AG20443 (cell line): ENCODE measurements at places on chromosomes 5 and 9.

DNA sequence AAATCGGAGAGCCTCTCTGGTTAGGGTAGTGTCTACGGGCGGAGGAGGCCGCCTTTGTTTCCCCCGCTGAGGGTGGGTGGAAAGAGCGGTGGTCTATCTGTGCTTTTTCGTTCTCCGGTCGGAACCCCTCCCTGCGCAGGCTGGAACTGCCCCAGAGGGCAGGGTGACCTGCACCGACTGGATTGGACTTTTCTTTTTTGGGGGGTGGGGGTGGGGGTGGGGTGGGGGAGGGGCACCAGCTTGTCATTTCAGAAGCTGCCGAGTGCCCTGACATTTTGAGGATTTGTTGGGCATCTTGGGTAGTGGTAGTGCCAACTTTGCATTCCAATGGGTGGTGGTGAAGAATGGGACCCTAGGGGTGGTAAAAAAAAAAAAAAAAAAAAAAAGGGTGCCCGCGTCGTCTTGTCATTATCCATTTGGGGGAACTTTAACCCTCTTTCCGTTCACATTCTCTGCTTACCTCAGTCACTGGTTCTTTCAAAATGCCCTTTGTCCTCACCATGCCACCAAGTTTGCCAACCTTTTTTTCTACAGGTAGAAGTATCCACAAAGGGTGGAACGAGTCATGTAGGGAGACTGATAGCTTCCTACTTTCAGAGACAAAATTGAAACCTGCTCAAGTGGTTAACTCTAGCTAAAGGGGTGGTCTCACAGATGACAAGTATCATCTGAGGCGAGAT is 1.3 kb downstream of the UBE2R2 start:
- DNase-seq, result no peak

DNA sequence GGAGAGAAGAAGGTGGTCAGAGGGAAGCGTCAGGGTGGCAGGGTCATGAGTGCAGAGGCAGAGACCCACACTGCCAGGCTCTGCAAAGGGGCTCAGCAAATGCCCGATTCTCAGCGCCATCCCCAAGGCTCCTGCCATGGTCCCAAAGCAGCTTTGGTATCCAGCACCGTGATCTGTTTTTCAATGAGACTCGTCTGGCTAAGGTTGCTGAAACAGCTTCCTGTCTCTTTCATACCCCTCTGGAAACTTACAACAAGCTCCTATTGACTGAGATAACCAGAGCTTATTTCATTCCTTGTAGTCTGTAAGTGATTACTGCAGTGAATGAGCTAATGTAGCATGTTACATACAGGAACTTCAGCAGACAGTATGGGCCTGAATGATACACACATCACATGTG is 568.6 kb upstream of the DAP start:
- no peak for DNase-seq

DNA sequence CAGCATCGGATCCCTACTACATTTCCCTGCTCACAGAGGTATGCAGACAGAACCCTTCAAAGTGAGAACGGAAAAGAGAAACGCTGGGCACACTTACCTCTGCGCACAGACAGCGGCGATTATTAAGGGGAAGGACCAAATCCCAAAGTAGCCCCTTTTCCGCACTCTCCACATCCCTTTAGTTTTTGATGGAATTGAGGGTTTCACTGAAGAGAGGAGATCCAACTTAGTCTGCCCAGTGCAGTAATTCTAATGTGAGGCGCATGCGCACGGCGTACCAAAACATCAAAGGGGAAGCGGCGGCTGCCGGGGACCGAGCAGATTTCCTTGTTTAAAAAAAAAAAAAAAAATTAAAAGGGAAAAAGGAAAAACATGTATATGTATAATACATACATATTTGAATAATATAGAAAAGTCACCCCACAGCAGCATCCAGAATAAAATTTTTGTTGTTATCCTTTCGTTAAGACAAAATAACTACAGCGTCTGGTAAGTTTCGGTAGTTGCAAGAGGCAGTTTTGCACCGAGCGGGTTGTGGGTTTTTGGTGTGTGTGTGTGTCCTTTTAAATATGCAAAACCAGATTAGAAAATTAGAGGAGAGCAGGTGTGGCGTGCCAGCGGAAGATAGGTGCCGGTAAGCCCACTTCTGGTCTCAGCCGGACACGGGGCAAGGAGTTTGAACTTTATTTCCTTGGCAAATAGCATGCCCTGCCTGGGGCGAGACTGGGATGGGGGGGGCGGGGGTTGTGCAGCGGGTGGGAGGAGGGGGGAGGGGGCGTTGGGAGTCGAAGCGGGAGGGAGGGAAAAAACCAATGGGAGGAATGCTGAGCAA is at the start of gene GABRB2:
GABRB2 (minus strand) TSS at position 256 of the 832 bp plus-strand sequence; CDS start at position 174, 82 bp downstream.
- peak; percentile 78 for DNase-seq

- DNase-seq, result no peak
Measured at GRCh38 chr5:154487541-154487940, 9.5 kb upstream of the HAND1 start.

DNA sequence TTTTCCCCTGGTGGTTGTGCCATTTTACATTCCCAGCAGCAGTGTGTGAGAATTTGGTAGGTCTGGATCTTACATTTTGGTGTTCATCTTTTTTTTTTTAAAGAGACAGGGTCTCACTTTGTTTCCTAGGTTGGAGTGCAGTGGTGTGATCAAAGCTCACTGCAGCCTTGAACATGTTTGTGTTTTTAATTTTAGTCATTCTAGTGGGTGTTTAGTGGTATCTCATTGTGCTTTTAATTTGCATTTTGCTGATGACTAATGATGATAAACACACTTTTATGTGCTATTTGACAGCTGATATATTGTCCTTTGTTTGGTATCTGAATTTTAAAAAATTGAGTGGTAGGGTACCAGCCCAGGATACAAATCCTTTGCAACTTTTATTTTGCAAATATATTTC is 53.4 kb upstream of the POMT1 start:
- DNase-seq, result no peak
